WTC11 (cell line): ENCODE measurements at places on chromosomes 2 and 18. TPM values are rescaled to one million over a fixed set of nuclear protein-coding genes. Genes with fewer than 3 reads are reported as not detected.

ASXL3 gene
- 0.35 to 0.76 TPM (median 0.66 TPM) in 3 replicates for total RNA-seq

PAX3 gene
- not detected in 3 replicates for total RNA-seq

XRCC5 gene
- total RNA-seq: 459 to 522 TPM (median 466 TPM) in 3 replicates

LHCGR gene
- total RNA-seq: 0.21 to 0.34 TPM (median 0.31 TPM) in 3 replicates

KLHL30 gene
- total RNA-seq: 0.07 TPM in 1 of 3 replicates, not detected in the others

AKAIN1 gene
- not detected in 3 replicates for total RNA-seq

GRCh38 chr18:70674896-70675295, 386.1 kb downstream of the SOCS6 start:
- H3K27ac ChIP-seq: no peak overlapping the region
- H3K27me3 ChIP-seq: peaks cover 7% of the 10 kb centered on the region; the same call in 1 of the 2 replicates
- no peak for DNase-seq
- H3K4me1 ChIP-seq: no peaks in the 10 kb centered on the region

- H3K27ac ChIP-seq: no peak overlapping the region
- H3K4me1 ChIP-seq: peaks cover 11% of the 10 kb centered on the region
- H3K27me3 ChIP-seq: no peaks in the 10 kb centered on the region
- H3K4me3 ChIP-seq: no peak overlapping the region
These were observed 680.5 kb downstream of the DSC3 start for GRCh38 chr18:30361864-30362540.

- no peaks in the 10 kb centered on the region for H3K4me1 ChIP-seq
- no peak overlapping the region for H3K4me3 ChIP-seq
- no peak for DNase-seq
These were observed 39.6 kb upstream of the FAM136A start for GRCh38 chr2:70341477-70341765.

GRCh38 chr2:143684551-143685320, 555.5 kb downstream of the ARHGAP15 start:
- no peak overlapping the region for H3K4me3 ChIP-seq
- no peaks in the 10 kb centered on the region for H3K36me3 ChIP-seq
- DNase-seq: no peak
- no peaks in the 10 kb centered on the region for H3K27me3 ChIP-seq
- no peak overlapping the region for H3K27ac ChIP-seq

DNA sequence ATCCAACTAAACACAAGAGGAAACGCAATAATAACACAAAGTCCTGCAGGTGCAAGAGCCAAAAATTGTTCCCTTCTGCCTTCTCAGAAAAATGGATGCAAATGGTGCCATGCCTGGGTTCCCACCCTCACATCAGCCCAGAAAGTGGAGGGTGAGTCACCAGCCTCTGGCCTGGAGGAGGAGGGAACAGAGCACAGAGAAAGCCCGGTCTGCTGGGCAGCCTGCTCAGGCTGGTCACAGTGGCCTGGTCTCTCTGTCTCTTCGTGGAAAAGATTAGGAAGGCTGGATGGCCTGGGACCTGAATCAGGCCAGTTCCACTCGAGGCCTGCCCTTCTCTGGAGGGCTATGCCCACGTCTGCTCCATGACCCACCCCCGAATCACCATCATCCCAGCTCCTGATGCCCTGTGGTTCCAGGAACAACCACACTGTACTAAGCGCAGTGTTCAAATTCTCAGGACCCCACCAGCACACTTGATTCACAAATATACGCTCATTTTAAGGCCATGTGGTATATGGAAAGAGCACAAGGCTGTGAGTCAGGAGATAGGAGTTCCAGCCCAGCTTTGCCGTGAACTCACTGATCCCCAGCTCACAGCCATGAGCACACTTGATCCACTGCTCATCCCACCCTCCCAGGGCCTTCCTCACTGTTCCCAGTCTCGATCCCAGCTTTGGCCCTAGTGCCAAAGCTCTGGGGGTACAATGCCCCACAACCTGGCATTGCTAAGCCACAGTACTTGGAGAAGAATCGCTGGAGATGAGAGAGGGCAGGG, 82.1 kb downstream of the ZBTB7C start:
- no peaks in the 10 kb centered on the region for H3K36me3 ChIP-seq
- H3K27me3 ChIP-seq: peaks cover 2% of the 10 kb centered on the region; the same call in 1 of the 2 replicates
- no peak overlapping the region for H3K27ac ChIP-seq
- no peak overlapping the region for H3K4me3 ChIP-seq

DNA sequence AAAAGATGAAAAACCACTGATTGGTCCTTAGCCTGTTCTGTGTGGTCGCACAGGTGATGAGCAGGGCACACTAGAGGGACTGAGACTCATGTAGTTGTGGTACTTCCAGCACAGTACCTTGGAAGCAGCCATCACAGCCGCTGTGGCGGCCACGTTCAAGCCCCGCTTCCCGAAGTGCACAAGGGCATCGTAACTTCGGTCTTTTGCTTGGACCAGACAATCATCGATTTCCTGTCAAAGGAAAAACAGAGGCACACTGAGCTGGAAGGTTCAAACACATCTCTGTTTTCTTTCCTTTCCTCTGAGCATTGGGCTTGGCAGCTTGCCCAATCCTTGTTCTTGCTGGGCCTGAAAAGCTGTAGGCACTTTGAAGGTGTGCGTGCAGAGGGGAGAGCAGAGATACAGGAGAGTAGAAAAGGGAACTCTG, 52.6 kb downstream of the MRPL35 start:
- H3K27me3 ChIP-seq: no peaks in the 10 kb centered on the region
- H3K36me3 ChIP-seq: no peaks in the 10 kb centered on the region
- peaks cover 39% of the 10 kb centered on the region for H3K4me1 ChIP-seq
- DNase-seq: no peak

GRCh38 chr2:229363185-229363814, 92.2 kb upstream of the PID1 start:
- H3K27me3 ChIP-seq: no peaks in the 10 kb centered on the region
- H3K4me3 ChIP-seq: no peak overlapping the region
- no peaks in the 10 kb centered on the region for H3K36me3 ChIP-seq
- no peak for DNase-seq

- H3K36me3 ChIP-seq: no peaks in the 10 kb centered on the region
- DNase-seq: peak; percentile 39
- peaks cover 64% of the 10 kb centered on the region for H3K27me3 ChIP-seq
- H3K4me1 ChIP-seq: peaks cover 38% of the 10 kb centered on the region
- no peak within 1 kb of the TSS for H3K27ac ChIP-seq
These were observed at the start of gene DOCK10 for GRCh38 chr2:225041851-225042799. Gene DOCK10 (minus strand): TSS chr2:225042468. CDS start chr2:225042374, 94 bp downstream.

- no peak overlapping the region for H3K4me3 ChIP-seq
- H3K27me3 ChIP-seq: no peaks in the 10 kb centered on the region
- H3K27ac ChIP-seq: no peak overlapping the region
These were observed 226.1 kb downstream of the DYSF start for GRCh38 chr2:71679491-71679890.

DNA sequence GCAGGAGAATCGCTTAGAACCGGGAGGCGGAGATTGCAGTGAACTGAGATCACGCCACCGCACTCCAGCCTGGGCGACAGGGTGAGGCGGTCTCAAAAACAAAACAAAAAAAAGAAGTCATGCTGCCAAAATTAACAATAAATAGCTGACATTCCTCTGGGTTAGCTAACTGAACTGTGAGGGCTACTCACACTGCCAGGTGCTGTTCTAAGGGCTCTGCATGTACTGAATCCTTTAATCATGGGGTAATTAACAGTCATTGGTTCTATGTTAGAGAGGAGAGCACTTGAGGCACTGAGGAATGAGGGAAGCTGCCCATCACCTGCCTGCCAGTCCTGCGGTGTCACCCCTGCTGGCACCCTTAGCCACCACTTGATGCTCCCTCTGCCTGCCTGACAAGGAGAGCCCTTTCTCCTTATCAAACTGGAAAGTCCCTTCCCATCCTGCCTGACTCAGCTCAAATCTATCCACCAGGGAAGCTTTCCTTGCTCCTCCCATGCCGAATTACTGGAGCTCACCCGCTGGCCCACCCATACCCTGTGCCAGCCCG, 73.0 kb upstream of the RIOK3 start:
- peaks cover 3% of the 10 kb centered on the region for H3K36me3 ChIP-seq
- DNase-seq: no peak
- H3K4me1 ChIP-seq: no peaks in the 10 kb centered on the region
- no peak overlapping the region for H3K4me3 ChIP-seq
- no peak overlapping the region for H3K27ac ChIP-seq

- H3K27me3 ChIP-seq: peaks cover 6% of the 10 kb centered on the region
- DNase-seq: no peak
- no peak overlapping the region for H3K27ac ChIP-seq
These were observed 60.1 kb upstream of the DLX2 start for GRCh38 chr2:172162739-172163336.

DNA sequence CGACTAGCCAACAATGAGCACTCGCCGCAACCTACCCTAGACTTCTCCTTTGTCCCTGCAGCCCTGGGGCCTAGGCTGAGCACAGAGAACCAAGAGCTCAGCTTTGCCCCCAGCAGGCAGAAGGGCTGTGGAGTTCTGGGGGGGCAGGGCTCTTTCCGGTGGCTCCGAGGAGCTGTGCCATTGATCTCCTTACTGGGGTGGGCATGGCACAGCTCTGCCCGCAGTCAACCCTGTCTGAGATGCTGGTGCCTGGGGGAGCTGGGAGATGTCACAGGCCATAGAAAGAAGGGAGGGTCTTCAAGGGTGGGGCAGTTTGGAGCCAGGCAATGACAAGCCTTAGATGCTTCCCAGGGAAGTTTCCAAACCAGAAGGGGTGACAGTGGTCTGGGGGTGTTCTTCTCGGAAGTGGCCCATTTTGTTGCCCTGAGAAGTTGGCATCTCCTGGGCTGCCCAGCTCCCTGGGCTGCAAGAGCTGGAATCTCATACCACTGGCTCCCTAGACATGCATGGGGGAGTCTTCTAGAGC, 14.1 kb upstream of the GPR55 start:
- peaks cover 20% of the 10 kb centered on the region for H3K36me3 ChIP-seq
- peaks cover 7% of the 10 kb centered on the region for H3K4me1 ChIP-seq
- no peak overlapping the region for H3K4me3 ChIP-seq

DNA sequence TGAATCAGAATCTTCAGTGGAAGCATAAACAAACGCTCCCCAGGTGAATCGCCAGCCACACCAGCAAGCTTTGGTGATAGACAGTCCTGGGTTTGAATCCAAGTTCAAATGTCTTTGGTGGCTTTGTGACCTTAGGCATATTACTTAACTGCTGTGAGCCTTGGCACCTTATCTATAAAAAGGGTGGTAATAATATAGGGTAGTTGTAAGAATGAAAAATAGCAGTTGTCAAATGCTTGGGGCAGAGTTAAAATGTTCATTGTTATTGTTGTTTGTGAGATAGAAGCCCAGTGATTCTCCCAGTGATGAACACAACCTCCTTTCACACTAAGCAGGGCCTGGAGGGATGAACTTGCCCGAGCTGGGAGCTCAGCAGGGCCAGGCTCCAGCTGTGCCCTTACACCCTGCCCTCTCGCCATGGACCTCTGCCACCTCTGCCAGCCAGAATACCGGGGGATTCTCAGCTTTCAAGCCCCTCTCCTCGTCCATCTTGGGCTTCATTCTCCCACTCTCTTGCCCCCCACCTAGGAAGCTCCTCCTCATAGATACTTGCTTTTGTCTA, 6.1 kb upstream of the TMBIM1 start:
- H3K27me3 ChIP-seq: no peaks in the 10 kb centered on the region; the same call in 1 of the 2 replicates
- H3K36me3 ChIP-seq: no peaks in the 10 kb centered on the region
- no peak overlapping the region for H3K4me3 ChIP-seq
- peaks cover 23% of the 10 kb centered on the region for H3K4me1 ChIP-seq
- H3K27ac ChIP-seq: no peak overlapping the region; the same call in 1 of the 2 replicates
- DNase-seq: no peak

- H3K4me3 ChIP-seq: no peak overlapping the region
- peaks cover 41% of the 10 kb centered on the region for H3K4me1 ChIP-seq
- H3K36me3 ChIP-seq: peaks cover 22% of the 10 kb centered on the region
- H3K27ac ChIP-seq: no peak overlapping the region
- no peaks in the 10 kb centered on the region; the same call in 1 of the 2 replicates for H3K27me3 ChIP-seq
These were observed 417.5 kb downstream of the NUP35 start for GRCh38 chr2:183541766-183542165.

GRCh38 chr2:88057437-88057844, 1.9 kb upstream of the KRCC1 start:
- H3K36me3 ChIP-seq: peaks cover 3% of the 10 kb centered on the region; the same call in 1 of the 2 replicates
- H3K27ac ChIP-seq: no peak overlapping the region
- H3K4me1 ChIP-seq: peaks cover 35% of the 10 kb centered on the region
- no peak overlapping the region for H3K4me3 ChIP-seq
- H3K27me3 ChIP-seq: no peaks in the 10 kb centered on the region
- DNase-seq: no peak

GRCh38 chr2:17069564-17069963, 403.9 kb upstream of the CYRIA start:
- H3K27ac ChIP-seq: no peak overlapping the region
- H3K36me3 ChIP-seq: peaks cover 19% of the 10 kb centered on the region
- H3K4me3 ChIP-seq: no peak overlapping the region
- no peaks in the 10 kb centered on the region; the same call in 1 of the 2 replicates for H3K27me3 ChIP-seq
- DNase-seq: no peak
- peaks cover 10% of the 10 kb centered on the region; the same call in 1 of the 2 replicates for H3K4me1 ChIP-seq

- no peak for DNase-seq
- H3K4me3 ChIP-seq: no peak overlapping the region
- peaks cover 6% of the 10 kb centered on the region; the same call in 1 of the 2 replicates for H3K4me1 ChIP-seq
These were observed 10.8 kb downstream of the BUB1 start for GRCh38 chr2:110667071-110667470.

DNA sequence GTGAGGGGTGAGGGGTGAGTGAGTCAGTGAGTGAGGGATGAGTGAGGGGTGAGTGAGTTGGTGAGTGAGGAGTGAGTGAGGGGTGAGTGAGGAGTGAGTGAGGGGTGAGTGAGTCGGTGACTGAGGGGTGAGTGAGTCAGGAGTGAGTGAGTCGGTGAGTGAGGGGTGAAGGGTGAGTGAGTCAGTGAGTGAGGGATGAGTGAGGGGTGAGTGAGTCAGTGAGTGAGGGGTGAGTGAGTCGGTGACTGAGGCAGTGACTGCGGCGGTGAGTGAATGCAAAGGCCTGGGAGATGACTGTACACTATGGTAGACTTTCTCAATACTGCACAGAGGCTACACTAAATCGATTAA, 16.6 kb downstream of the THAP4 start:
- 0 out of 2 replicates have a peak overlapping the region, but pooled peaks have one; percentile 77 for H3K27ac ChIP-seq
- no peaks in the 10 kb centered on the region for H3K27me3 ChIP-seq
- H3K4me1 ChIP-seq: peaks cover 24% of the 10 kb centered on the region
- H3K4me3 ChIP-seq: no peak overlapping the region
- H3K36me3 ChIP-seq: peaks cover 9% of the 10 kb centered on the region
